Right atrium auricular region (tissue), 2 donors: ENCODE measurements at places on chromosomes 5 and 9. TPM values are rescaled to one million over a fixed set of nuclear protein-coding genes. Genes with fewer than 3 reads are reported as not detected.

CARD9 gene
- total RNA-seq: 1.1 TPM

FGF18 gene
- 2.7 TPM for total RNA-seq

SAXO1 gene
- not detected for total RNA-seq

UCK1 gene
- total RNA-seq: 21.2 TPM

NMUR2 gene
- not detected for total RNA-seq

ALG2 gene
- total RNA-seq: 21.6 TPM

PCDHGA2 gene
- 7.5 TPM for total RNA-seq
